GM12891 (cell line): ENCODE measurements at places on chromosomes 6 and 20.

DNA sequence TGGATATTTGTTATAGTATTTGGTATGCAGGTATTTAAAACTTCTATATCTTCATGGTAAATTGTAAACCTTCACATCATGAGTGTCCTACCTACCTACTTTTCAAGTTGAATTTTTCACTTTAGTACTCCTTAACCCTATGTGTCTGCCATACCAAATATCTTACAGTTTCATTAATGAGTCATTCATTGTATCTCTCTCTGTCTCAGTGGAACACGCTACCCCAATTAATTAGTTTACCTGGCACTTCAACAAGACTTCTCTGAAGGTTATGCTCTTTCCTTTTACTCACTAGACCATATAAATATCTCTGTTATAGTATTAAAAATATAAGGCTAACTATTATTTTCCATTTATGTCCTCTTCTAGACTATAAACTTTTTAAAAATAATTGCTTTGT lies 123.9 kb upstream of the GJE1 start:
- DNase-seq: no peak

- DNase-seq: no peak
Measured at GRCh38 chr6:90478278-90478677, 108.6 kb downstream of the MAP3K7 start.

DNA sequence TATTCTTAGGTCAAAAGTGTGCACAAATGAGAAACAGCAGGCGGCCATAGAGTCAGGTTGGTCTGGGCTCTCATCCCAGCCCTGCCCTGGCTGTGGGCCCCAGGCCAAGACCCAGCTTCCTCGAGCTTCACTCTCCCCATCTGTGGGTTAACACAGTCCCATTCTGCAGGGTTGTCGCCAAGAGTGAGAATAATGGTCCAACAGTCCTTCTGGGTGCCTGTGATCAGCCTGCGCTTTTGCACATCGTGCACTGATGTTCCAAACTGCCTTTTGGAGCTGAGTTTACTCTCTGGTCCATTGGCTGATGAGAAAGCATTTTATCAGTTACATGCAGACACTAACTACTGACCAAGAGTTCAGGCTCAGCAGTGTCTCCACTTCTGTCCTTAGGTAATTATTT lies 82.6 kb downstream of the INSM1 start:
- DNase-seq: no peak

GRCh38 chr6:57013521-57013926 lies 33.0 kb upstream of the KIAA1586 start:
- DNase-seq: no peak

DNA sequence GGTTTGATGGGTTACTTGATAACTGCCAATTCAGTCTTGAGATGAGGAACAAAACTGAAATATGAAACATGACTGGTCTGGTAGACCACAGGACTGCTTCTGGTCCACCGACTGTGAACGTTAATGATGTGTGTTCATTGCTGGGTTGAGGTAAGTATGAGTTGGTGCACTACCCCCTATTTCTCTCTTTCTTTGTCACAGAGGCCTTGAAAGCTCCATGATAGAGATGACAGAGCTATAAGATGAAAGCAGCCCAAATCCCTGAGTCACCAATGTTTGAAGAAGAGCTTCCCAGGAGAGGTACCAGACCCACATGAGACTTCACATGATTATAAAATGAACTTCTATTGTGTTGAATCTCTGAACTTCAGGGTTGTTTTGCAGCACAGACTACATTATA lies 555.5 kb downstream of the PTPRT start:
- DNase-seq: no peak

DNA sequence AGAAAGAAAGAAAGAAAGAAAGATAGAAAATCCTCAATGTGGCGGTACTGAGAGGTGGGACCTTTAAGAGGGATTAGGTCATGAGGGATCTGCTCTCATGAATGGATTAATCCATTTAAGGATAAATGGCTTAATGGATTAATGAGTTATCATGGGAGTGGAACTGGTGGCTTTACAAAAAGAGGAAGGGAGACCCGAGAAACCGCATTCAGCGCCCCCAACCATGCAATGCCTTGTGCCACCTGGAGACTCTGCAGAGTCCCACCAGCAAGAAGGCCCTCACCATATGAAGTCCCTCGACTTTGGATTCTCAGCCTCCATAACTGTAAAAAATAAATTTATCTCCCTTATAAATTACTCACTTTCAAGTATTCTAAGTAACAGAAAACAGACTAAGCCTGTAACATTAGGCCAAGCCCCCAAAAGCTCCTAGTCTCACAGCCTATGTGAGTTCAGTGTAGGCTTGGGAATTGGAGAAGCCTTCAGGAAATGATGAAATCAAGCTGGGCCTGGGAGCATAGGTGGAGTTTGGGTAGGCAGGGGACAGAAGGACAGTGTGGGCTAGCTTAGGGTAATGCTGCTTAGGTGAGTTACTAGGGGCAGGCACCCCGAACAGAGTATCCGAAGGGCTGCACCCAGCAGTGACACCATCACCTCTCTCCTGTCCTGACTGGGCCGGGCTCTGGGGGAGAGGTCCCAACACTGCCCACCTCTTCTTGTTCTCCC lies 36.2 kb upstream of the RNF24 start:
- DNase-seq: no peak

GRCh38 chr20:44733341-44734069 lies 12.2 kb upstream of the KCNK15 start:
- DNase-seq: peak; percentile 44

- no peak for DNase-seq
Measured at GRCh38 chr6:89475634-89476033, 42.7 kb downstream of the ANKRD6 start.

GRCh38 chr20:32639284-32639683 lies 34.5 kb downstream of the C20orf203 start:
- DNase-seq: no peak

DNA sequence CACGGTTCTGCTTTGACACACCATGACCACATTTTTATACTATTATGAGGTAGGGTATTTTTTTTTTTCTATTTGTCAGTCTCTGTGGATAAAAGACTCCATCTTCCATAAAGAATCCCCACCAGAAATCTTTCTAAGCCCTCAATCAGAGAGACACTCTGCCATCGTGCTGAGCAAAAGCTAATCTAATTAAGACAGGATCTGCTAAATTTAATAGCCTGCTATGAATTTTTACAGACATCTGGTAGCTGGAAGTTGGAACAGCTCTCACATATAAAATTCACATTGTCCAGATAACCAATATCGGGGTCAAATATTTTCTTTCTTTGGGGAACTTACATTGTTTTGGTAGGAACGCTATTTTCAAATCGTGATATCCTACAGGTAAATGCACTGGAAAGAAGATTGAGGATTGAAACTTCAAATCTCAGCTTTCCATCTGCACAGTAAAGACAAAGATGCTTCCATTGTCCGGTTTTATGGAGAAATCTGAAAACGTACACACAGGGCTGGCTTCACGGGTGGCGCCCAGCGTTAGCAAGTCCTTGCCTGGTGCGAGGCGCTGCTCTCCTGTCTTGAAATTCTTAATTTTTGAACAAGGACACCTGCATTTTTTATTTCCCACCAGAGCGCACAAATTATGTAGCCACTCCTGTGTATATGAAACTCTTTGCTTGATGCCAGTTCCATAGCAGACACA lies 573.8 kb upstream of the NOX3 start:
- DNase-seq: no peak

DNA sequence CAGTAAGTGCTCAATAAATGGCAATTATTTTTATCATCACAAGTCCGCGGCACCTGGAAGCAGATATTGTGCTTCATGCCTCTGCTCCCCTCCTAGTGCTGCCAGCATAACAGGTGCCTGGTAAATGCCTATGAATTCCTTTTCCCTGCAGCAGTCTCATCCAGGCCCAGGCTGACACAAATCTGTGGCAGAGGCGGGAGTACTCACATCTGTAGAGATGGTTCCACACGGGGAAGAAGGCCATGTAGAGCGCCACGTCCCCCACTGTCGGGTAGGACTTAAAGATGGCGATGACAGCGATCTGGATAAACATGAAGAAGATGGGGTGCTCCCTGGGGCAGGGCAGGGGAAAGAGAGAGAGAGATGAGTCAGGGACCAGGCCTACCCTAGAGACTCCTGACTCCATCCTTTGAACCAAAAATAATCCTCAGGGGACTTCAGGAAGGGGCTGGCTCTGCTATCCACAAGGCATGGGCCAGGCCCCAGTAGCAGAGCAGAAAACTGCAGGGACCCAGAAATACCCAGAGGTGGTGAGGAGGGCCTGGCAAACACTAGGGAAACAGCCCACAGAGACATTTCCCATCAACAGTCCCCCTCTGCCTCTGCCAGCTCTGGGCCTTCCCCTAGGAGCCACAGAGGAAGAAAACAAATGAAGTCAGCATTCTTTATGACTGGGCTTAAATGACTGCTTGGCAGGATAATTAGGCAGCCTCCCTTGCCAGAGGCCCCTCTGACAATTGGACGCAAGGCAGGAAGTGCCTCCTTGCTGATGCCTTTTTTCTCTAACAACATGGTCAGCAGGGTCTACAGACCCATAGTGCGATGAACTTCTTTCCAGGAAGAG lies 23.0 kb downstream of the MAP1LC3A start:
- no peak for DNase-seq

GRCh38 chr6:2792330-2793110 lies 27.3 kb downstream of the WRNIP1 start:
- DNase-seq: no peak

DNA sequence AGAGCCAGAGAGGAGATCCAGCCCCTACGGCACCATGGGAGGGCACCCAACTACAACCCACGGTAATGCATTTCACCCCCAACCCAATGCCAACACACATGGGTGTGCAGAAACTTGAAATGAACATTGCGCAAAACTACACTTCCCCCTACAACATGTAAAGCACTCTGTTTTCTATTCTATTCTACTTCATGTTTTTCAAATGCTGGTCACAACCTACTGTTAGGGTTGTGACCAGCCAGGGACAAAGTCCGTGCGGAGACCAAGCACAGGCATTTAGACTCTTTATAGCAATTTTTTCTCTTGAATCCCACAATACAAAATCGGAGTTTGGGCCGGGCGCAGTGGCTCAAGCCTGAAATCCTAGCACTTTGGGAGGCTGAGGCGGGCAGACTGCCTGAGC lies 90.6 kb downstream of the MRPL14 start:
- no peak for DNase-seq

GRCh38 chr20:36219671-36220220 lies 16.5 kb upstream of the AAR2 start:
- DNase-seq: no peak

DNA sequence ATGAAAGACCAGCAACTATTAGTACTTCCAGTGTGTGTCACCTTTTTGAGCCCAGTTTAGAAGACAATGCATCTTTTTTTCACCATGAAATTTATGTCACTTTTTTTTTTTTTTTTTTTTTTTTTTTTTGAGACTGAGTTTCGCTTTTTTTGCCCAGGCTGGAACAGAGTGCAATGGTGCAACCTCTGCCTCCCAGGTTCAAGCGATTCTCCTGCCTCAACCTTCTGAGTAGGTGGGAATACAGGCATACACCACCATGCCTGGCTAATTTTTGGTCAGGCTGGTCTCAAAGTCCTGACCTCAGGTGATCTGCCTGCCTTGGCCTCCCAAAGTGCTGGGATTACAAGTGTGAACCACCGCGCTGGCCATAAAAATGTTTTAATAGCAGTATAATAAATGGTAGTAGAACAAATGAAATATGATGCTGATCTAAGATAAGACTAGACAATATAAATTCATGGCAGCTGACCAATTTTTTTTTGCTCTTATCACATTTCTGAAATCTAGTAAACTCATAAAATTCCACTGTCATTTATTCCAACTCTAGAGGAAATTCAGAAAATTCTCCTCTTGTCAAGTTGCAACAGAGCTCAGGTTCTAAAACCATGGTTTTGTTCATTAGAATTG lies 21.3 kb downstream of the NHSL1 start:
- no peak for DNase-seq

DNA sequence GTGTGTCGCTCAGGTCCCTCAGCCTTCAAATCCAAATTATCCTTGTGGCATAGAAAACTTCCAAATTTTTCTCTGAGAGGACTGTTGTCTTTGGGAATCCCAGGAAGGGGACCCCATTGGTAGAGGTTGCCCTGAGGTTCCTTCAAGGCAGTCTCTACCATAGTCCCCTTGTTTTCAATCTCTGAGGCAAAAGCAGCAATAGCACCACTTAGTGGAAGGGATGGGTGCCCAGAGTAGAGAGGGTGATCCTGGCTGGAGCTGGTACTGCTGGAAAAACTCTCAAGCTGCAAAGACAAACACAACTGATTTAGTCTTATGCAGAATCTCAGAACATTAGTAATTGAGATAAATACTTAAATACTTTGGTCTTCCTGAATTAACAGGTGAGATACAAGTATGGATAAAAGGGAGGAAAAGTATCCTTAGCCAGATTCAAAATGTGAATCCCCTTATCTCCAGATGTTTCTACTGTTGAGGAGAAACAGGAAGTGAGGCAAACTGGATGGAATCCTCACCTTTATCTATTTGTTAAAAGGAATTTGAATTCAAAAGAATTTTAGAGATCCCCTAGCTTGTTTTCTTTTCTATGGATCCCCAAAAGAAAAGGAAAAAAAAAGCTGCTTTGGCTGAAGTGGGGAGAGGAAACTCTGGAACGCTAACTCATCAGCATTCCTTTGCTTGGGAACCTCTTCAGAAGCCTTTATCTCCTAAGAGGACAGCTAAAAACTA lies 13.4 kb downstream of the ZNF318 start:
- DNase-seq: no peak

GRCh38 chr6:112557435-112557834 lies 210.3 kb downstream of the RFPL4B start:
- DNase-seq: no peak

DNA sequence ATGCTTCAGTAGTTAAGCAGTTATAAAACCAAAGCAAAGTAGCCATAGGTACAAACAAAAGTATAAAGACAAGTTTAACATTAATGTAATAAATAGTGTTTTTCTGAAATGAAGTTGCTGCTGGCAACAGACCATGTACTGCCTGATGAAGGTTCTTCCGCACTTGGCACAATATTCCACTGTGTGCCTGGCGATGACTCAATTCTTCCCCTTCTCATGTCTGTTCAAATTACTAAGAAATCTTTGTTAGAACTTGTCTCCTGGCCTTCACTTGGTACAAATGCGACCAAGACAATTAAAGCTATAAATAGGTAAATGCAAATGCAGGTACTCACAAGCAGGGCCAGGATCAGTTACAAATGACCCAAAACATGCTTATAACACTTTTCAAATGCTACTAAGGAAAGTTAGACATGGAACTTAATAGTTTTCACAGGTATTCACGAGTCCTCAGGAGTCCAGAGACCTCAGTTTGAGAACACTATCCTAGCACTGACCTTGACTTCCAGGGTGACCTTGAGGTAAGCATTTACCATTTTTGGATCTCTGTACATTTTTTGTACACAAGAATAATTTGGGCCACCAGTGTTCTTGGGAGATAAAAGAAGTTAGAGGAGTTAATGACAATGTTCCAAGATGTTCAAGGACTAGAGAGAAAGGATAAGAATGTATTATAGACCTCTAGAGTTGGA lies 8.1 kb upstream of the DDR1 start:
- DNase-seq: no peak

DNA sequence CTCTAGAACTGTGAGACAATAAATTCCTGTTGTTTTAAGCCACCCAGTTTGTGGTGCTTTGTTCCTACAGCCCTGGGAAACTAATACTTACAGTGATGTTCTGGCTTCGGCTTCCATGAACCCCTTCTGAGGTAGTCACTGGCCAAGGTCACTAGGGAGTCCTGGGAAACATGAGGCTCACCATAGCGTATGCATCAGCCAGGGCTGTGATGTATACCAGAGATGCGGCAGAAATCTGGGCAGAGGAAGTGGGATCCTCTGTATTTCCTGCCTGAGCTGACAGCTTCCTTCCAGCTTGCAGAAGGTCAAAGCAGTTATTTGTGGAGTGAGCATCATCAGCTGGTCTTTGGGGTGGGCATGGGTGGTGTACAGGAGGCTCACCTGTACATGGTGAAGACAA lies 27.9 kb downstream of the KAT14 start:
- no peak for DNase-seq

- no peak for DNase-seq
Measured at GRCh38 chr20:17344790-17345189, 118.0 kb downstream of the PCSK2 start.
